ENCODE measurements at places on chromosomes 7 and 10. TPM values are rescaled to one million over a fixed set of nuclear protein-coding genes. Genes with fewer than 3 reads are reported as not detected.

The CTAGE6 gene
- total RNA-seq = not detected

The PRLHR gene
- not detected for total RNA-seq

The FGFR2 gene
- total RNA-seq = 65.6 TPM

The FIGNL1 gene
- 5.1 TPM for total RNA-seq

The EXOSC1 gene
- 26.3 TPM for total RNA-seq

The ARMS2 gene
- not detected for total RNA-seq

The CCDC136 gene
- 4.5 TPM for total RNA-seq

The GRM8 gene
- 0.54 TPM for total RNA-seq

The IL2RA gene
- total RNA-seq = 1.7 TPM

The PLAC9 gene
- total RNA-seq = 65.6 TPM

The ENO4 gene
- total RNA-seq = 1.2 TPM

The HYCC1 gene
- total RNA-seq = 18.5 TPM

The CHST3 gene
- 12.5 TPM for total RNA-seq

The ATRNL1 gene
- total RNA-seq = 6.3 TPM

The SEMA3C gene
- 8.3 TPM for total RNA-seq

The ZC3HAV1L gene
- 46.6 TPM for total RNA-seq

The TRPV5 gene
- total RNA-seq = not detected

The CYP2C19 gene
- total RNA-seq = not detected

The CRCP gene
- total RNA-seq = 50.9 TPM

The PRKCQ gene
- 36.9 TPM for total RNA-seq

The TASOR2 gene
- total RNA-seq = 98.9 TPM

The PTF1A gene
- total RNA-seq = not detected
